Hepatic stellate cell (primary cell): ENCODE measurements at places on chromosomes 12 and 14.

GRCh38 chr14:82313889-82314288, 780.2 kb upstream of the SEL1L start:
- no peak for DNase-seq

DNA sequence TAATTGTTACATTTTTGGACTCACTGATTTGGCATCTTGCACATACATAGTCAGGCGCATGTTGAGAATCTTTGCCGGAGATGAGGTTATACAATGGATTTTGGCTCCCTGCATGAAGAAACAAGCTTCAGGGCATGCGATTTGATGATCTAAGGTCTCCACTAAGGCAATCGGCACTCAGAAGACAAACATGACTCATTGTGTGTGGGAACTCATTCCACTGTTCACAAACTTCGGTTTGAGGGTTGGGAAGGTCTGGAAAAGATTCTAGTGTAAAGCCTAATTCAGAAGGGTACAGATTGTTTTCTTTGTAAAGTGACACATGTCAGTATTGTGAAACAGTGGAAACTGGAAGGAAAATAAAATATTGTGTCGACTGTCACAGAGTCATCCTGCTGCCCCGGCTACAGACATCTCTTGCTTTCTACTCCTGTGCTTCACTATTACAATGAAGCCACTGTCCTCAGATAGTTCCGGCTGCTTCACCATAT, 192.6 kb upstream of the HMGA2 start:
- peak; percentile 62 for DNase-seq

DNA sequence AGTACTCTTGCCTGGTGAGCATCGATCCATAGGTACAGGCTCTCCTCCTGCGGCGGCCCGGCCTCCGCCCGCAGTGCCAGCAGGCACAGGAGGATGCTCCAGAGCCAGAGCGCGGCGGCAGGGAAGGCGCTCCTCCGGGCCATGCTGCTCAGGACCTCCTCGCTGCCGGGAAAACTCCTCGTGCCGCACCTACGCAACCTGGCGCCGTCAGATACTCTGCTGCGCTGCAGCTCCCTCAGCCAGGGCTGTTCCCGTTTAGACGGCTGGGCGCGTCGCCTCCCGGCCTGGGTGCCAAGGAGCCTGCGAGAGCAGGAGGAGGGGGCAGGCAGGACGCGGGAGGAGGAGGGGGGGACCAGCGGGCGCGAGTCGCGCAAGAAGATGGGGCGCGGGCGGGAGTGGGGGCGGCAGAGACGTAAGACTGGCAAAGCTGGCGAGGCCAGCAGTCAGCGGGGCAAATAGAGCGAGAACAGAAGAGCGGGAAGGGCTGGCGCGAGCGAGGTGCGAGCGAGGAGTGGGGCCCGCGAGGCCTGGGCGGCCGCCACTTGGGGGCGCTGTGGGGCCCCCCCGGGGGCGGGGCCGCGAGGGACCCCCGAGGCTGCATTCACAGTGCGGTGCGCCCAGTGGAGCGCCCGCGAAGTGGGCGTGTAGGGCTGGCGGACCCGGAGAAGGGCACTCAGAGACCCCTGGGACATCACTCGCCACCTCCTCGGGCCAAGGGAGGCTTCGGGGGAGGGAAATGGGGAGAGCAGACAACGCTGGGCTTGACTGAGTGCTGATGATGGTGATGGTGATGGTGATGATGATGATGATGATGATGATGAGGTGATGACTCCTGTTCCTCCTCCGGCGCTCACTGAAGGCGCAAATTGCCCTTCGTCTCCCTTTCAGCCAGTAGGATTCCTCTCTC, at the start of gene WIF1:
TSS of gene WIF1 (minus strand) at position 257 of the 907 bp plus-strand sequence. CDS start at position 143, 114 bp downstream.
- no peak for DNase-seq

DNA sequence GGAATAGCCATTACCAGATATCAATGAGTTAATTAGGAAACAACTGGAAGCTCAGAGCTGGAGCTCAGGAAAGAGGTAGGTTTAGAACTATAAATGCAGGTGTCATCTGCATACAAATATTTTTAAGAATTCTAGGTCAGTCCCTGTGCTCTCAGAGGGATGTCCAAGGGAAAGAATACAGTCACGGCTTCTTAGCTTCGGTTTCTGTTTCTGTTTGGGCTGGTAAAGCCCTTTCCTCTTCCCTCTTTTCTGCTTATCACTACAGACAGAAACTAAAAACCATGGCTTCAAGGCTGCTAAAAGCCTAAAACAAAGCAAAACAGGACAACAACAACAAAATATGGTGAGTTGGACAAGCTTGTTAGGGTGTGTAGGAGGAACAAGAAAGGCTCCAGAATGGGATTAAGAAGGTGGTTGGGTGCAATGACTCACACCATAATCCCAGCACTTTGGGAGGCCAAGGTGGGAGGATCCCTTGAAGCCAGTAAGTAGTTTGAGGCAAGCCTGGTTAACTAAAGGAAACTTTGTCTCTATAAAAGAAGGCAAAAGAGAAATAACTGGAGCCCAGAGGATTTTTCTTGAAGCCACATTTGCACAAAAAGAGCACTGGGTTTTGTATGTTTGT, 113.0 kb downstream of the SEC23A start:
- no peak for DNase-seq

DNA sequence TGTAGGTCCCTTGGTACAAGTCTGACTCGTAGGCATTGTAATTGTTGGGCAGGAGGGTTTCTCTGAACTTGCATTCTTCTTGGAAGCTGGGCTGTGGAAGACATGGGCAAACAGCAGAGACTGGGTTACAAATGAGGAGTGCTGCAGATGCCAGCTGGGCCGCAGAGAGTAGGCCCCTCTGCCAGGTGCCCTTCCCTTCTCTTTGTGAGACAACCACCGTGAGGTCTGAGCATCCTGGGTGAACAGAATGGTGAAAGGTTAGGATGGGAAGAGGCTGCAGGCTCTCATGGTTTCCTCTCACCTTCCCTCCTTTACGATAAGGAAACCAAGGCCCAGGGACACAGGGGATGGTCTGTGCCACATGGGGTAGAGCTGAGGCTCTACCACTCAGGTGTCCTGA, 11.3 kb downstream of the FGF6 start:
- no peak for DNase-seq

- no peak for DNase-seq
Observed at GRCh38 chr14:96307434-96307833, 51.4 kb downstream of the BDKRB1 start.

DNA sequence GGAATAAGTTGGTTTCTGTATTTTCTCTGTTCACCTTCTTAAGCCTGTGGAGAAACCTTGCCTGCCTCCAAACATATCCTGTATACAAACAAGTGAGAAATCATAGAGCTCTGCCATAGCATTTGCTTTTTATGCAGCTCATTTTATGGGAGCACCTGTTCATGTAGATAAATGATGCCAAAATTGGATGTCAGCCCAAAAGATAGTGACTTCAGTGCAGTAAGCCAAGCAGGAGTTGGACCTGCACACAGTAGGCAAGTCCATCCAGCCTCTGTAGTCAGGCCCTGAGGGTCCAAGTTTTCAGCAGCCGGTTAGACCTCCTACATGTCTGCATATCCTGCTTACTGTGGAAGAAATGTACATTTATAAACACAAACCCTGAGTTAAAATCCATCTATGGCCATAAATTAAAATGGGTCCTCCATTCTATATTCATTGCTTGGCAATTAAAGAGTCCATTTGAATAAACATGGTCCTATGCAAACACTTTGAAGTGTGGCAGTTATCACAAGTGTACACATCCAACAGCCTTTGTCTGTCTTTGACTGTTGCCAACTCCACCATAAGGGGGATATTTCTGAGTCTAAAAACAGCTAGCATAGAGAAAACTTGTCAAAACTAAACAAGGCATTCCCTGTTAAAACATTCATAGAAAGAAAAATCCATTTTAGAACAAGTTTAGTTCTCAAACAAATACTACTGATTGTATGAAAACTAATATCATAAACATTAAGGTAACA, 847.8 kb downstream of the RPS29 start:
- DNase-seq, result no peak

GRCh38 chr14:67263499-67264149, 22.4 kb downstream of the PALS1 start:
- DNase-seq, result peak; percentile 11

DNA sequence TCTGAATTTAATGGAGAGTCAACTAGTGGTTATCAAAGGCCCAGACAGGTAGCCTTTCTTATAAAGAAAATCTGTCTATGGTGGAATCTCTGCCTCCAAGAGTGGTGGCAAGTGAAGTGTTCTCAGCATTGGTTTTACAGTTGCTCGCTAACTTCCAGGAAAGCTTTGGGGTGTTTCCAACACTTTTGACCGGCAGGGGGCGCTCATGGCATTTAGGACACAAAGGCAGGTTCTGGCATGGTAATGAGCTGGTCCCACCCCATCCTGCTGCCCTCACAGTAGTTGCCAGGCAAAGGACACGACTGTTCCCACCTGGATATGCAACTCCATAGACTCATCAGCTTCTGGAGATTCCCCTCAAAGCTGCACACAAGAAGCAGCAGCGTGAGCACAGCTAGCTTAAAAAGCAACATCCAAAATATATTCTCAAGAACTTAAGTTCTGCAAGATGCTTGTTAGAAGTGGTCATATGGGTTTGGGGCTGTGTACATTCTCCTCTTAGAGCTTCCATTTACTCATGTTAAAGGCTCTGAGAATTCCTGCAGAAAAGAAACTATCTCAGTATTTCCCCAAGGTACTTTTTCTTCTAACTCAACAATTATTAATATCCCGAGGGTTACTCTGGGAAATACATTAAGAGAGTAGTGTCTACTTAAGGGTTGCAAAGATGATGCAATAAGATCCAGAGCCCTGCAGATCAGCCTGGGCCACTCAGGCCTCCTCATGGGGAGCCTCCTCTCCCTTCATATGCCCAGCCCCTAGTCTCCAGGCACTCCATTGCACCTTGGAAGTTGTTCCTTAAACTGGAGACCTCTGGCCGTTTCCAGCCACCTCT, 14.8 kb downstream of the PROX2 start:
- peak; percentile 68 for DNase-seq

DNA sequence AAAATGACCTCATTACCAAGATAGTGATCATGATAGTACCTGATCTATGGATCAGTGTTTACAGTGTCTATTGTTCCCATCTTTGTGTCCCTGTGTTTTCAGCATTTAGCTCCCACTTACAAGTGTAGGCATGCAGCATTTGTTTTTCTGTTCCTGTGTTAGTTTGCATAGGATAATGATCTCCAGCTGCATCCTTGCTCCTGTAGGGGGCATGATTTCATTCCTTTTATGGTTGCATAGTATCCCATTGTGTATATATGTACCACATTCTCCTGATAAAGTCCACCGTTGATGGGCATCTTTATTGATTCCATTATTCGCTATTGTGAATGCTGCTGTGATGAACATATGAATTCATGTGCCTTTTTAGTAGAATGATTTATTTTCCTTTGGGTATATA, 215.4 kb upstream of the NAV3 start:
- DNase-seq, result no peak

DNA sequence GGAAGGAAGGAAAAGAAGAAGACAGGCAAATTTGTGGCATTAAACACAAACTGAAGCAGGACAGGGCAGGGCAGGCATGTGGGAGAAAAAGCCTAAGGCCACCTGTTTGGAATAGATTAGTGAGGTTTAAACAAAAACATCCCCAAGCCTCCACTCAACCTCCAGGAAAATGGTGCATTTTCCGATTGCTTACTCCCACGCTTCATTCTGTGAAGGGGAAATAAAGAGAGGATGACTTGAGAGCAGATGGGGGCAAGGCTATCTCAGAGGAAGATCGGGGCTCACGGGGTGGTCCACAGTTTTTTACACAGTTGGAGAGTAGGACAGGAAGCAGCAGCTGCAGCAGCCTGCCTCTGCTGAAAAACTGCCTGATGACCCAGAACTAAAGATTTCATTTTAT, 250.9 kb downstream of the DUSP6 start:
- DNase-seq, result no peak

- no peak for DNase-seq
Observed at GRCh38 chr14:57609192-57610075, 115.8 kb upstream of the CCDC198 start.

DNA sequence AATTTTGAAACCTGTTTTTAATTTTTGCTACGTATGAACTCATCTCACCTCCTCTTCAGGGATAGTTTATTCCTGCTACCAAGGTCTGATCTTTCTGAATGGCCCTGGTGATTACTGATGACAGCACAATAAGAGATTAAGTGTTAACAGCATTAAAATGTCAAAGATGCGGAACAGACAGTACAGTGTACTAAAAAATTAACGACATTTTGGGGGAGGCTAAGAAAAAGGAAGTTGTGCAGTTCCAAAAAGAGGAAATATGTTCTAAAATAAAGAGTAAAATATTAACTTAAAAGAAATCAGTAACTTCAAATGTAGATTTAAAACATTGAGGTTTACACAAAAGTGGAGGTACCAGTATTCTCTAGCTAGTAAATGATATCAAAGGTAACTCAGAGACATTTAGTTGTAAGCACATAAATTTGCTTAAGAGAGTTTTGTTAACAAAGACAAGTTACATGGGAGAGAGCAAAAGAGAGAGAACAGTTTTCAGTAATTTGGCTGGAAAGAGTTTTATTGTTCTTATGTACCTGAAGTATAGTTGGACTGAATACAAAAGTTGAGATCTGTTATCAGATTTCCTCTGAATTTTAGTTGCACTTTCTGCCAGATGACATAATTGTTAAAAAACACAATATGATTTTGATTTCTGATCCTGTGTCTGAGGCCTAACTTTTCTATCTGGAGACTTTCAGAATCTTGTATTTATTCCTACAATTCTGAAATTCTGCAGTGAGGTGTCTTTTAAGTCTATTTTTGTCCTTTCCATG, 4.2 kb upstream of the CLECL1 start:
- no peak for DNase-seq

GRCh38 chr12:122293081-122293480, 26.8 kb upstream of the VPS33A start:
- DNase-seq, result no peak

- no peak for DNase-seq
Observed at GRCh38 chr12:109642506-109643132, 69.0 kb downstream of the MVK start.

- peak; percentile 75 for DNase-seq
Observed at GRCh38 chr14:75648066-75648838, 12.4 kb downstream of the ERG28 start.

DNA sequence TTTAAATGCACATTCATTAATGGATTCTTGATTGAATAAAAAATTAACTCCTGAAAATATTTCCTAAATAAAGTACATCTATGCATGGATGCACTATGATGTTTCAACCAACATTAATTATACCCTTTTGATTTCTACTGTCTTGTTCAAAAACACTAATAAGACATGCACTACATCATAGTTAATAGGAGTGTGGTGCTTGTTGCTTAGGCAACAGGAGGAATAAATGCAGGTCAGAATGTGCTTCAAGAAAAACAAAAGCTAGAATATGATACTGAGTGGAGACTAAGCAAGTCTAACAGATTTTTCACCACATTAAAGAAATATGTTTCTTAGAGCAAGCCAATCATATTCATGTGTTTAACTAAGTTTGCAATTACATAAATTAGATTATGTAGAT, 495.8 kb upstream of the GARIN6 start:
- no peak for DNase-seq
